Stimulated activated CD8-positive, alpha-beta memory T cell treated with anti-CD3 and anti-CD28 coated beads, Interleukin-15, amount 100 ng/mL, for 4 hours (primary cell): ENCODE measurements at places on chromosomes 6 and 20.

GRCh38 chr6:17381424-17382147 lies 11.8 kb upstream of the CAP2 start:
- DNase-seq = no peak

DNA sequence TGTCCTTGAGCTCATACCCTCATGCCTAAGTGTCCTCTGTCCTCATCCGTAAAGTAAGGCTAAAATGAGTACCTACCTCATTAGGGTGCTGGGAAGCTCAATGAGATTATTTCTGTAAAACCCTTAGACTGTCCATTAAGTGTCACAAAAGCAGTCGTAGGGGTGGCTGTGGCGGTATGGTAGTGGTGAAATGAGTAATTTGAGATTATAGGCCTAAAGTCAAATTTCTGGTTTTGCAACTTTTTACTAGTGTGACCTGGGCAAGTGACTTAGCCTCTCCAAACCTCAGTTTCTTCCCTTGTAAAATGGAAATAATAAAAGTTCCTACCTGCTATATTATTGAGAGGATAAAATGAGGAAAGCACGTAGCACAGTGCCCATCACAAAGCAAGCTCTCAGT lies 148.2 kb upstream of the AKAP12 start:
- DNase-seq = no peak

DNA sequence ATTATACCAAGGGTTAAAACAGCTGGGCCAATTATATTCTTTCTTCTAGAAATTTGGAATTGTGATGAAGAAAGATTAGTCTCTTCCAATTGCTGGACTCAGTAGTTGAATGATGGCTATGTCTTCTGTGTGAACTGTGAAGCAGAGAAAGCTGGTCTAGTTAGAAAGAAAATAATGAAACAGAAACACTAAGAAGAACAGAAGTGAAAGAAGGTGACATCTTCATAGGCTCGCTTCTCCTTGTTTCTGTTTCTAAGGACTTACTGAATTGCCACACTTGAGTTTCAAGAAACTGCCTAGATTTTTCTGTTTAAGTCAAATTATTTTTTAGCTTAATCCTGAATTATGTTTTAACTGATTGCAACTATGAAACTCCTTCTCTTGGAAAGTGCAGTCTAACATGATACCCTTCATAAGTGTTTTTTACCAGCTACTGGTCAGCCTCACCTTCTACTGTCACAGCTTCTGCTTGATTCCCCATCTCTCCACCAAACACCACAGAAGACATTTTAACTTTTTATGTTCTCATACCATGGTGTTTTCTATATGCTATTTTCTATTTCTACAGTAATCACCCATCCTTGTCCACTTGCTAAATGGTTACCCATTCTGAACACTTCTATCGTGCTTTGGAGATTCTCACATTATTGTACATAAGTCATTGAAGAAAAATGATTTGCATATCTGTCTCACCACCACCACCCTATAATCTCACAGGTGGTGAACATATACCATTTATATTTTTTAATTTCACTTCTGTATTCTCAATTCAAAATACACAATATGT lies 268.8 kb downstream of the GRIK2 start:
- no peak for DNase-seq

DNA sequence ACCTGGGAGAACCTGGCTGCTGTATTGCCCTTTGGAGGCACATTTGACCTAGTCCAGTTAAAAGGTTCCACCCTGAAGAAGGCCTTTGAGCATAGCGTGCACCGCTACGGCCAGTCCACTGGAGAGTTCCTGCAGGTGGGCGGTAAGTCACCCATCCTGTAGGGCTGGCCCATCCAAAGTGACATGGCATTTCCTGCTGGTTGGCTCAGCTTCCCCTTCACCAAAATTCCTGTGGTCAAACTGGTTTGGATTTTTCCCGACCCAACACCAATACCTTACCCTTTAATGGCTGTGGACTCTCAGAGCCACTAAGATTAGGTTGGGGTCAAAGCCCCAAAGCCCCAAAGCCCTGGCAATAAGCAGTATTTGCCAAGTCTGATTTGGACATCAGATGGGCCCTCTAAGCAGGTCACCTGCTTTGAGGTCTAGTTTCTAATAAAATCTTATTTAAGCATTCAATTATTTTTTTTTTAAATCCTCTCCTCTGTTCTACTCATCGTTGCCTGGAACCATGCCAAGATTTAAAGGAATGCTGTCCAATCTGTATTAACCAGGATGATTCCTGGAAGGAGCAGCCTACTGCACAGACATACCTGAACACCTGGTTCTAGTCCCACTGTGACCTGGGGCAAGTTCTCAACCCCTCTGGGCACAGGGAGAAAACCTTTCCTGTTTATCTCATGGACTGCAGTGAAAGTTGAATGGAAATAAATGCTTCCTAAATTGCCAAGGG lies 40.8 kb downstream of the NT5E start:
- DNase-seq = no peak

GRCh38 chr20:19260412-19261090 lies 48.1 kb downstream of the SLC24A3 start:
- no peak for DNase-seq

DNA sequence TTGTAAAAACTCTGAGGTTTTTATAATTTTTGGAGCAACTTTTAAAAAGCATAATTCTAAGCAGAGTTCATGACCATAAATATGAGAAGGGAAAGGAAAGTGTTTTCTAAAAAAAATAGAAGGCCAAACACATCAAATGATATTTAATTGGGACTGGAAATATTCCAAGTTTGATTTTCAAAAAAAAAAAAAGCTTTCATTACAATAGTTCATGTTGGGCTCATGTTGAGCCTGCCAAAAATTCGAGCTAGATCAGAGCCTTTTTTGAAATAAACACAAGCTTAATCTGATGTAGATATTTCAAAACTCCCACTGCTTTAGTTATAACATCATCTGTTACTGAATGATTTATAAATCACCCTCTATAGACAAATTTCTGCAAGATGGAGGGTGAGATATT lies 163.4 kb upstream of the DEFB112 start:
- DNase-seq = no peak

DNA sequence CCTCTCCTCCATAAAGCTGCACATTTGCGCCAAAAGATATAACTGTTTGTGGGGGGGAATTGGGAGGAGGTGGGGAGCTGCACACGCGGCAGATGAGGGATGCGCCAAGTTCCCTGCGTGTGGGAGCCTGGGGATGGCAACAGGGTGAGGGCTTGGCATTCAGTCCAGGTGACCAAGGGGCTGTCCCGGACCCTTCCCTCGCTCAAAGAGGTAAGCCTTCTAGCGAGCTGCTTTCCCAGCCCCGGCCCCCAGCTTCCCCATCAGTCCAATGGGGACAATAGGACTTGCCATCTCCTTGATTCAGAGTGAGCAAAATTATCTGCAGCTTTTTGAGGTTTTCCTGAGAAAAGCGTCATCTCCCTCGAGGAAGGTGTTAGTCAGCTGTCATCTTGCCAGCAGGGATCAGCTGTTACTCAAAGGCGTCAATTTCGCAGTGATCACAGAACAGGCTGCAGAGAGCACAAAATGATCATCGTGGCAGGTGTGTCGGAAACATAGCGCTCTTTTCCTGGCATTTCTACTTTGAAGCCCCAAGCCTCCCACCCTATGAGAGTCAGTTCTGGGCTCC lies 21.3 kb downstream of the ZNF831 start:
- DNase-seq = no peak

DNA sequence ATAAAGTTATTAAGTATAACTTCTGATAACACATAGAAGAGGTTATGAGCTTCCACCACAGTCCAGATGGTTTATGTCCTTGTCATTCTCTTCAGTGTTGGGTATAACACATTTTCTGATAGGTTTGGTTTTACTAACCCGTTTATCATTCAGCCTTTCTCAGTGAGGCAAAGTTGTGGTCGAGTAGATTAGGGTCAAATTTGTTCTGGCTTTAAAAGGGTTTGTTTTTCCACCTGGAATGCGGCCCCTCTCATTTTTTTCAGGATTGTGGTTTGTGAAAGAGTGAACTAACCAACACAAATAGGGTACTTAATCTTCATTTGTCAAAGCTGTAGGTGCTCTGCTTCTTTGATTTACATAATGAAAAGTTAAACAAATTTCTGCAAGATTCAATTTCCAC lies 204.2 kb upstream of the ASCC3 start:
- no peak for DNase-seq

DNA sequence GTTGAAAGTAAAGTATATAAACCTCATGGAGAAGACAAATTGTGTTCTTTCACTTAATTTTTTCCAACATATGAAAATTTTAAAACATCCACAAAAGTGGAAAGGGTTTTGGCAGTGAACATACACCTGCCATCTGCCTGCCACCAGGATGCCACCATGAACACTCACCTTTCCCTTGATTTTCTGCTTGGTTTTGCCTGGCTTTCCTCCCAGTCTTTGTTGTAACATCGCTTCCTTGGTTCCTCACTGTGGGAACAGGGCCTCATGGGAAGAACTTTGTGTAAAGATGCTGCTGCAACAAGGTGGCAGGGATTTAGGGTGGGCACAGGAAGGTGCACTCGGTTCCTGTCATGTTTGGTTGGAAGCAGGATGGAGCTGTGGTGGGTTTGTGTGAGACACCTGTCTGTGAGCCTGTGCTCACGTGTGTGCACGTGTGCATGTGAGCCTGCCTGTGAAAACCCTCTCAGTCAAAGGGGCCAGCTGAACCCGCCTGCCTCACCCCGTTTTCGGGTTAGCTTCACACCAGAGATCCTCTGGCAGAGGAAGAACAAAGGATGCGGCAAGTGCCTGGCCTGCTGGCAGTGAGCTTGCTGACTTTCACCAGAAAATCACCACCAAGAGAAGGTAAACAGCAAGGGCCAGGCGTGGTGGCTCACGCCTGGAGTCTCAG lies 11.0 kb upstream of the RBM38 start:
- DNase-seq = no peak

DNA sequence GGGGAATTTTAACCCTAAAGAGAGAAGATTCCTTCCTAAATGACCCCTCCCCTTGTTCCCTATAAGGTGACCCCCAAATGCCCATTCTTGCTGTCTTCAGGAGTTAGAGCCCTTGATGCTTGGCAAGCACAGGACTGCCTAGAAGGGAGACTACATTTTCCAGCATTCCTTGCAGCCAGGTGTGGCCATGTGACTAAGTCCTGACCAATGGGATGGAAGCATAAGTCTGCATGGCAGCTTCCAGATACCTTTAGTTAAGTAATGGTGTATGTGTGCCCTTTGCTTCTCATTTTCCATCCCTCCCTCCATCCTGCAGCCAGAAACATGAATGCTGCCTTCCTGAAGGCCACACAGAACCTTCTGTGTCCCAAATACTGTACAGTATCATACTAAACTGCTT lies 5.5 kb downstream of the BFSP1 start:
- DNase-seq = no peak

DNA sequence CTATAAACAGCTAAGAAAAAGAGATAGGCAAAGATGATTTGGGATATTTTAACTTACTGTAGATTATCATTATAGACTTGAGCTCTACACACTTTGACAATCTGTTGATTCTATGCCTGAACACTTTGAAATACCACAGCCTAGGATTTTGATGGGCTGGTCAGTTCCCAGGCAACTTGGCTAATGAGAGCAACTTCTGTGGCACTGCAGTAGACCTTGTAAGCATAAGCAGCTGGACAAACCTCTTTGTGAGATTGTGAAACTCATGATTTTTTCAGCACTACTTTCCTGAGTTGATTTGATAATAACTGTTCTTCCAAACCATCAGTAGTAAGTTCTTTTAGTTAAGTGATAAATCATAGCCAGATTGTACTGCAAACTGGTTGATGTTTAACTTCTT lies 27.1 kb upstream of the ELOVL5 start:
- no peak for DNase-seq
